HepG2 (cell line): ENCODE measurements at places on chromosomes 1 and 21.

- peak; percentile 32 for DNase-seq
Measured at GRCh38 chr1:23169727-23170335, 1.2 kb upstream of the LUZP1 start.

DNA sequence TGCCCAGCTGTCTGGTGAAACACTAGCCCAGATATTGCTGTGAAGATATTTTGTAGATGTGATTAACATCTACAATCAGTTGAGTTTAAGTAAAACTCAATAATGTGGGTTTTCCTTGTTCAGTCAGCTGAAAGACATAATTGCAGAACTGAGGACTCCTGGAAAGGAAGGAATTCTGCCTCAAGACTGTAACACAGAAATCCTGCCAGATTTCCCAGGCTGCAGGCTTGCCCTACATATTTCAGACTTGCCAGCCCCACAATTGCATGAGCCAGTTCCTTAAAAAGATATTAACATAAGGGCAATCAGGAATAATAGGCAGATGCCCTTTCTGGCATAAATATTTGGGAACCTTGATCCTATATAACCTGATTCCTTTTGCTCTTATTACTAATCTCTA is 14.2 kb upstream of the NIBAN1 start:
- DNase-seq = no peak

- no peak for DNase-seq
Measured at GRCh38 chr21:35503671-35504070, 454.6 kb upstream of the RUNX1 start.

DNA sequence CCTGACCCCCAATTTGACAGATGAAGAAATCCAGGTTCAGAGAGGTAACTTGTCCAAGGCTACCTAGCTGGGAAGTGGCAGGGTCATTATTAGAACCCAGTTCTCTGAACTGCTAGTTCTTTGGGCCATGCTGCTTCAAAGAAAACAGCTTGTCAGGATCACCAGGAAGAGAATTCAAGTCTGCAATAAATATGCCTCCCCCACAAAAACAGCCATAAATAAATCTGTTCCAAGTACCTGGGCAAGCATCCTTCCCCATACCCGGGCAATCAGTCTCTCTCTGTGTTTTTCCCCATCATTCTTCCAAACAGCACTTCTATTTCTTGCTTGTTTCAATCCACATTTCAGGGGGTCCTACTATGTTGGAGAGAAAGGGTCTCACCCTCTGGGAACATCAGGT is 34.1 kb downstream of the SLC9A1 start:
- DNase-seq = no peak

- DNase-seq = peak; percentile 9
Measured at GRCh38 chr1:87335175-87335884, 6.7 kb downstream of the LMO4 start.

DNA sequence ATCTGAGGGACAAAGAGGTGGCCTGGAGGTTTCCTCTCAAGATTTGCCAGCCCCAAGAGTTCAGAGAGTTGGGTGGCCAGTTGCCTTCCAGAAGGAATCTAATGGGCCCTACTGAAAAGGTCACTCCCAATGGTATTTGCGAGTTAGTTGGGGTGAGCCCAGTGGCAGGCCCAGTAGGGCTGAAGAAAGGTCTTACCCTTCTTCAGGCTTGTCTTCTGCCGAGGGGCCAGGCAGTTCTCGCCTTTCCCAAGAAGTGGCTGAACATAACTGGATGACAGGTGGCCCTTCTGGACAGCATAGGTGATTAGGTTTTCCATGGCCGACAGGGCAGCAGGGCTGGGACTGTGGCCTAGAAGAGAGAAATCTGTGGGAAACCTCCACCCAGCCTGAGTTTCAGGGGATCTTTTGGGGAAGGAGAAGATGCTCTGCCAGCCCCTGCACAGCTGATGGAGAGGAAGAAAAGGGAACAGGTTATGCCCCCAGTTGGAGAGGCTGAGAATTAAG is 7.2 kb downstream of the PGLYRP4 start:
- no peak for DNase-seq

DNA sequence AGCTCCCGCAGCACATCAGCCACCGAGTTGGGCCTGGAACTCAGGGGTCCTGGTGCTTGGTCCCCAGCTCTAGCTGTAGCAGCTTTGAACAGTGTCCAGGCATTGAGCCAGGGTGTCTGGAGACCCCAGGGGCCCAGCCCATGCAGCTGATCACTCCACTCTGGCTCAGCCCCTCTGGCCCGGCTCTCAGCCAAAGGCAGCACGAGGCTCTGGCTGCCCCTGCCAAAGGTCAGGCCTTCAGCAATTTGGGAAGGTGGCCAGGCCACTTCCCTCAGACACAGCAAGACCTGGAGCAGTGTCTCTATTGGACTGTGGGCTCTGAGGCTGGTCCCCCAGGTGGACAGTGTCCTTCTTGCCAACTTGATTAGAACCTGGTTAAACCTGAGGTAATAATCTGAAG is 34.4 kb upstream of the RNF19B start:
- no peak for DNase-seq

GRCh38 chr1:102241431-102242338 is 245.0 kb upstream of the OLFM3 start:
- DNase-seq = no peak

- DNase-seq = no peak
Measured at GRCh38 chr21:26835027-26835713, 10.0 kb downstream of the ADAMTS1 start.

GRCh38 chr1:221309723-221310122 is 430.5 kb downstream of the HLX start:
- no peak for DNase-seq

- DNase-seq = peak; percentile 51
Measured at GRCh38 chr1:235866205-235866912, at the start of gene LYST. Gene LYST (minus strand): TSS chr1:235866906. CDS start chr1:235830417, 36,489 bp downstream.

DNA sequence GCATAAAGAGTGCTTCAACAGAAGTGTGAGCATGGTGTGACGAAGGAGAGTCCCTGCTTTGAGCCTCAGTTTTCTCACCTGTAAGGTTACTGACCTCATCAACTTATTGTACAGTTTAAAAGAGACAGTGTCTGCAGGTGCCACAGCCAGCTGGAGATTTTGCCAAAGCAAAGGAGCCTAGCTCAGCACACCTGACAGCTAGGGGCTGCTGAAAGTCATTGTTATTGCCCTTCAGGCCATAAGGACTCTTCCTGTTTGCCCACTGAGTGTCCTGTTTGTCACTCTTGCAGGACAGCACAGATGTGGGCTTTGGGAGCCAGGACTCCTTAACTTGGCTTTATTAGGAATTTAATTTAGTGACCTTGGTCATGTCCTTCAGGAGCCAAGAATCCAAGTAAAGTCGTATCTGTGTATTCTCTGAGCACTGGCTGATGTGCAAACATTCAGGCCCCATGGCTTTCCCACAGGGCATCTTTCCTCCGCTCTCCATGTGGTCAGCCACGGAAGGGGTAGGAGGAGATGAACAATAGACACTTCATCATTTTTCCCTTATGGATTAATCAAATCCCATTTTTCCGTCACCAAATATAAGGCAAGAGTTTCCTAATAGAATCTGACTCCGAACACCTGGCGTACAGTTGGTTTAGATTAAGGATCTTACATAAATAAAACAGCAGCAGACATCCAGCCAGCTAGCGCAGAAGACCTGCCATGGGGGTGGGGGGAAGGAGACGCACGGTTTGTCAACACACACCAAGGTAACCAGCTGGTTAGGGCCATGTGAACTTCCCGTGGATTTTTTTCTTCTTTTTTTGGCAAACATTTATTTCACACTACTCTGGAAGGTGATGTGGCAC is 43.1 kb upstream of the KANK4 start:
- DNase-seq = no peak

GRCh38 chr1:2468041-2468472 is 8.0 kb upstream of the PLCH2 start:
- no peak for DNase-seq

DNA sequence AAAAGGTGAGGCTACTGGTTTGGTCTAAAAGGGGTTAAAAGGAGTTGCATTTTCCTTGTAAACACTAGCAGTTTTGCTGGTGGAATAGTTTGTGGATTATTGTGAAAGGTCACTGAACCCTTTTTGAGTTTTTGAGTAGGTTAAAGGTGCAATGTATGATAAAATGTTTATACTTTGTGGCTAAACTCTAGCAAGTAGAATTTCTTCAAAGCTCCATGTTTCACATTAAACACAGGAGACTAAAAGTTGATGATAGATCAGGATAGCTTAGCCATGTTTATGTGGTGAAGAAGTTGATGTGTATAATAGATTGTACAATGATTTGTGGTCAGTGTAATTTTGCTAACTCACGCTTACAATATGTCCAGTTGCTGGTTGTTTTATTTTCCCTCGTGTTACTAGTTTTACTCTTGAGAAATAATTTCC is 13.1 kb downstream of the ZNF326 start:
- no peak for DNase-seq

- no peak for DNase-seq
Measured at GRCh38 chr1:1929102-1929638, 10.1 kb upstream of the TMEM52 start.

DNA sequence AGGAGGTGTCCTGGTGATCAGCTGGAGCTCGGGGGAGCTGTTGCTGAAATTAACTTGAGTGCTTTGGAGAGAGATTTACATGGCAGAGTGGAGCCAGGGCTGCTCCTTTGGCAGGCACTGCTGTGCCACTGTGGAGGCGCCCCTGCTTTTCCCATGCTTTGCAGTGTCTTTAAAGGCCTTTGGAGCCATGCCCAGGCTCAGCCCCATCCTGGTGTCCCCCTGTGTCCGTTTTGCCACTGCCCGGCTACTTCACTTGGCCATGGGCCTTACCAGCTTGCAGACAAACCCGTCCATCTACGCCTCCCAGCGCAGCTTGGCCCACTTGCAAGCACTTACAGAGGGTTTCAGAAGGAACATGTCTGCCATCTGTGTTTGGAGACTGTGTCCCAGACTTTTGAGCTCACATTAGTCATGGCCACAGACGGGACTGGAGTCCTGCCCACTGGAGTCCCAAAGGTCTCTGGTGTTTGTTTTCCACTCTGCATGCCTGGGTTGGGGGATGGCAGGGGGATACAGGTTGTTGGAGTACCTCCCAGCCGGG is 18.2 kb upstream of the LAMTOR5 start:
- DNase-seq = no peak

DNA sequence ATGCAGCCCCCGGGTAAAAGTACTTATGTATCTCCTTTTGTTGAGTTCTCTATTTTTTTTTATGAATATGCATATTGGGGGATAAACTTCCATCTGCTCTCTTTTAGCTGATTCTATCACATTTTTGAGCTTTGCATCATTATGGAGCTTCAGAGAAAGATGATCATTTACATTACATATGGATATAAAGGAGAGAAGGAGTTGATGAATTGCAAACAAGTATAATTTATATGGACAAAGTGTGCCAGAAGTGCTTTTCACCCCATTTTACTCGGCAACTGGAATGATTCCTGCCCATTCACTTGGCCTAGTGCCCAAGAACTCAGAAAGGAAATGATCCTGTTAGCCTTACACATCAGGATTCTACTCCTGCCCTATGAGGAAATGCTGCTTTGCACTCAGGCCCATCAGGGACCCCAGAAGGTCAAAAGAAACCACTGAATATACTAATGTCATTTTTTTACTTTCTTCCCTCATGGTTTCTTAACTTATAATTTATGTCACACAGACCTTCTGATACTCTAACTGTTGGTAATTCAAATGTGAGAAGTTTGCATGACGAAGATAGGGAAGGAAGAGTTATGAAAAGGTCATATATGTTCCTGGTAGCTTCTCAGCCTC is 65.6 kb downstream of the SAMSN1 start:
- no peak for DNase-seq

GRCh38 chr1:154891452-154891851 is 21.4 kb upstream of the KCNN3 start:
- DNase-seq = no peak

DNA sequence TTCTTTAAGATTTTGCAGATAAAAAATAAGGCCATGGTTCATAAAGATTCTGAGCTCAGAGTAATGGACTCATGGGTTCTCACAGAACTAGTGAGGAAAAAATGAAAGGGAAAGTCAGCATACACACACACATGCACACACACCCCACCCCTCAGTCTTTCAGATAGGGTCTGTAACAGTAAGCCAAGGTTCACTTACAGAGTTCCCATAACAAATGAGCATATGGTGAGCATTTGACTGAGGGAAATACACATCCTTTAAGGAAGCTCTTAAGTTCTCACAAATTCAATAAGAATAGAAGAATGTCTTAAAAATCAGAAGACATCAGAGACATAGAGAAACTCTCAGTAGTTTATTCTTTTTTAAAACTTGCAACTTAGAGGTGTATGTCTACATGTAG is 57.9 kb downstream of the NTMT2 start:
- no peak for DNase-seq

- no peak for DNase-seq
Measured at GRCh38 chr1:15153842-15154479, 414 bp downstream of the TMEM51 start.

DNA sequence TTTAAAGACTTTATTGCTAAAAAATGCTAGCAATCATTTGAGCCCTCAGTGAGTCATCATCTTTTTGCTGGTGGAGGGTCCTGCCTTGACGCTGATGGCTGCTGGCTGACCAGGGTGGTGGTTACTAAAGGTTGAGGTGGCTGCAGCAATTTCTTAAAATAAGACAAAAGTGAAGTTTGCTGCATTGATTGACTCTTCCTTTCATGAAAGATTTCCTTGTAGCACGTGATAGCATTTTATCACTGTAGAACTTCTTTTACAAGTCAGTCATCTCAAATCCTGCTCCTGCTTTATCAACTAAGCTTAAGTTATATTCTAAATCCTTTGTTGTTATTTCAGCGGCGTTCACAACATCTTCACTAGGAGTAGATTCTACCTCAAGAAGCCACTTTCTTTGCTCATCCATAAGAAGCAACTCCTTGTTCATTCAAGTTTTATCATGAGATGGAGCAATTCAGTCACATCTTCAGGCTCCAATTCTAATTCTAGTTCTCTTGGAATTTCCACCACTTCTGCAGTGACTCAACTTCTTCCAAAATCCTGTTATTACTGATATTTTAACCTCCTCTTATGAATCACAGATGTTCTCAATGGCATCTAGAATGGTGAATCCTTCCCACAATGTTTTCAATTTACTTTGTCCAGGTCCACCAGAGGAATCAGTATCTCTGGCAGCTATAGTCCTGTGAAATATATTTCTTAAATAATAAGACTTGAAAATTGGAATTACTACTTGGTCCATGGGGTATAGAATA is 17.6 kb upstream of the RGS1 start:
- DNase-seq = no peak

DNA sequence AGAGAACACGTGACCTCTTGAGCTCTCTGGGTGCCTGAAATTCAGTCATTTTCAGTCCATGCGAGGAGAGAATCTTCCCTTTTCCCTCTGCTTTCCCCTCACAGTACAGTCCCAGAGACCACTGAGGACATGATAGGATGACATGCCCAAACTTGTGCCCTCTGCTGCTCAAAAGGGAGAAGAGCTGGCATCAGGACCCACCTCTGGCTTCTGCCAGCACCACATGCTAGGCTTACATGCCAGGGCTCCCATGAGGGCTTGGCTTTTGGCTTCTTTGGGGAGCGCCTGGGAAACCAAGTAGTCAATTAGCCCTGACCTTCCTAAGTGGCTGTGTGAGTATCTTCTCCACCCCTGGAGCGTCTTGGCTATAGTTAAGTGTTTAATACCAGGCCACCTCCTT is 13.8 kb upstream of the KCNQ4 start:
- DNase-seq = no peak

- no peak for DNase-seq
Measured at GRCh38 chr1:226638608-226639007, 90.0 kb downstream of the STUM start.

GRCh38 chr1:18464665-18465050 is 16.1 kb upstream of the KLHDC7A start:
- DNase-seq = no peak

GRCh38 chr1:87044840-87045239 is 130.4 kb downstream of the HS2ST1 start:
- DNase-seq = no peak
